ENCODE measurements at places on chromosomes 4 and X. TPM values are rescaled to one million over a fixed set of nuclear protein-coding genes. Genes with fewer than 3 reads are reported as not detected.

Gene ATP2B3
- not detected for total RNA-seq

Gene ADH1A
- not detected for total RNA-seq

GRCh38 chr4:477686-478085 lies 21.3 kb downstream of the ZNF721 start:
- DNase-seq, result no peak

DNA sequence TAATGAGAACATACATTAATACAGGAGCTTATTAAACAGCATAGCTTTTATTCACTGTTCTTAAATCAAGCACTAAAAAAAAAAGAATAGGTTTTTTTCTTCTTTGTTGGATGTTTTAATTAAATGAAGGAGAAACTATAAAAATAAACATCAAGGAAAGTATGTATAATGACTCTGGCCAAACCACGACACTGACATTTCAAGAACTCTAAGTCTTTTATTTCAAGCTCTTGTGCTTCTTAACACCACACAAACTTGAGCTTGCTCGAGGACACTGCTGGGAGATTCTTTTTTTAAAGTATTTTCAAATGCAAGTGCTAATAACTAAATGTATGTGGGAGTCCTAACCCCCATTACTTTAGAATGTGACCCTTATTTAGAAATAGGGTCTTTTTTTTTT lies 204.9 kb upstream of the PPARGC1A start:
- no peak for DNase-seq

GRCh38 chr4:180058691-180059215 lies 2184.4 kb upstream of the TENM3 start:
- DNase-seq, result no peak

GRCh38 chrX:96438803-96439202 lies 245.8 kb upstream of the DIAPH2 start:
- DNase-seq, result peak; percentile 39

Gene GIMD1
- total RNA-seq, result not detected

Gene VEGFC
- 8.7 TPM for total RNA-seq

Gene TMEM144
- 4.2 TPM for total RNA-seq

DNA sequence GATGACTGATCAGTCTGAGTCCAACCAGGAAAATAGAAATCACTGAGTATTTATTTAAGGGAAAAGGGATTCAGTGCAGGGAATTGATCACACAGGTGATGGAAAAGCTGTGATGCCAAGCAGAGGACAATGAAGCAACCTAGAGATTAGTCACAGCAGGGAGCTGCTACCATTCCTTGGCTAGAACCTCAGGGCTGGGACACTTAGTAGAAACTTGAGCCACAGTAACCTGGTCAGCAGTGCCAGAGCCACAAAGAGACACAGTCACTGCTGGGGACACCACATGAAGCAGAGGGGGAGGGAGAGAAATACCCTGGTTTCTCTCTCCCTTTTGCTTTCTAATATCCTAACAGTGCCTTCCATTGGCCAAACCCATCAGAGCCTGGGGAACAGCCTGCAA lies 38.7 kb downstream of the RTL9 start:
- peak; percentile 47 for DNase-seq

DNA sequence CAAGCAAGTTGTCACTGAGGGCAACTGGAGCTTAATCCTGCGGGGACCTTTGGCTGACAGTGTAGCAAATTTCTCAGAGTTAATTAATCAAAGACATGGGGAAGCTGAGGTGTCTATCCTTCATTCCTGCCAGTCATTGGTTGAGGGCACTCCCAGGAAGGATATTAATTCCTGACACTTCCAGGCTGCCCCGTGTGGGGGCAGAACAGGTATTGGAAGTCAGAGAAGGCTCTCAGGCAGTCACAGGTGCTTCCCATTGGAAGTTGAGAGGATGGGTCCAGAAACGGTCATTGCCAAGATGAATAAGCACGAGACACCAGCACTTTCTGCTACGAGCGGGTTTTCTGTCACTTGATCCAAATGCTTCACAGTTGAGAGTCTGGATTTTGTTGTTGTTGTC lies 29.1 kb upstream of the CD38 start:
- no peak for DNase-seq

DNA sequence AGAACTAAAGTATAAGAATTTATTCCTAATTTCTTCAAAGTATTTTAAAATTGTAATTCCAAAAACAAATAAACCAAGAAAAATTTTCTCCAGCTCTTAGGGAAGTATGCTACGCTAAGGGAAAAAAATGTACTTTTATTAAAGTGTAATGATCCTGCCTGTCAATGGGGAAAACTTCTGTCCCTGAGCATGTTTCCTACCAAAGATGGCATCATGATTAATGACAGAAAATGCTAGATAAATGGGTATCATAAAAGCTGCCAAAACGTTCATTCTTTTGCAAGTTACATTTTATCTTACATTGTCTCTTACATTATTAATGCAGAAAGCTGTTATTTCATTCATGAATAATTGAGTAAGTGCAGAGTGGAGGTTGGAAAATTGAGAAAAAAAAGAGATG lies 443.4 kb downstream of the TECRL start:
- no peak for DNase-seq

Gene CFI
- total RNA-seq, result not detected

Gene SERTM2
- total RNA-seq, result under 0.01 TPM

DNA sequence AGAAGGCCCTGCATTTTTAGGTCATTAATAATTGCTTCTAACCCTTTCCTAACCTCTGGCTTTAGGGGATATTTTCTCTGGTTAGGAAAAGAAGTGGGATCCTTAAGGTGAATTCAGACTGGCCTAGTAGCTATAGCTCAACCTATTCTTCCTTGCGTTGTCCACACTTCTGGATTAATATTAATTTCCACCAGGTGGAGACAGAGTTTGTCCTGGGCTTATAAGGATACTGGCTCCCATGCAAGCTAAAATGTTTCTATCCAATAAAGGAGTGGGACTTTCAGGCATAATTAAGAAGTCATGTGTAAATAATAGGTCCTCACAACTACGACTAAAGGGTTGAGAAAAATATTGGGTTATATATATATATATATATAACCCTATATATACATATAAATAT lies 860.0 kb upstream of the POU3F4 start:
- peak; percentile 6 for DNase-seq

DNA sequence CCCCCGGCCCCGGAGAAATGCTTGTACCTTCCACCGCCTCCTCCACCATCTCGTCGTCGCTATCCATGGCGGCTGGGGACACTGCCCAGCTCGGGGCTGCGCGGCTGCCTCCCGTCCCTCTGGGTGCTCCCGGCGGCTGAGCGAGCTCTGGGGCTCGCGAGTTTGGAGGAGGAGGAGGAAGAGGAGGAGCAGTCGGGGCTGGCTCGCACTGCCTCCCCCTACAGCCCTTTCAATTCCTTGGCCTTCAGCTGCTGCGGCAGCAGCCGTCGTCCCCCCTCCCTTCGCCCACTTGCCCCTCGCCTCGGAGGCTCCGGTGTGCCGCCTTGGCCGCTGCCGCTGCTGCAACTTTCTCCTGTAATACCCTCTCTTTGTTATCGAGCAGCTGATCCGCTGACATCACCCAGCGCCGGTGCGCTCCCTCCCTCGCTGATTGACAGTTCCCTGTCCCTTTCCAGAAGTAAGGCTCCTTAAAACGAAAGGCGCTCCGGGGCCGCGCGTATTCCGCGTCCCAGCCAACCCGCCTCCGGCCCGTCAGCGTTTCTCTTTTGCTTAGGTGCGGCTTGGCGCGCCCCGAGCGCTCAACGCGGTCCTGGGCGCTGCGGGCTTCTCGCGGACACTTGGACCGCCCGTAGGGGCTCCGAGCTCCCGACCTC lies at the start of gene SETD7:
Gene SETD7 (minus strand): TSS at position 149 of the 653 bp plus-strand sequence. CDS start 82 bp downstream, at position 67.
- peak; percentile 69 for DNase-seq

DNA sequence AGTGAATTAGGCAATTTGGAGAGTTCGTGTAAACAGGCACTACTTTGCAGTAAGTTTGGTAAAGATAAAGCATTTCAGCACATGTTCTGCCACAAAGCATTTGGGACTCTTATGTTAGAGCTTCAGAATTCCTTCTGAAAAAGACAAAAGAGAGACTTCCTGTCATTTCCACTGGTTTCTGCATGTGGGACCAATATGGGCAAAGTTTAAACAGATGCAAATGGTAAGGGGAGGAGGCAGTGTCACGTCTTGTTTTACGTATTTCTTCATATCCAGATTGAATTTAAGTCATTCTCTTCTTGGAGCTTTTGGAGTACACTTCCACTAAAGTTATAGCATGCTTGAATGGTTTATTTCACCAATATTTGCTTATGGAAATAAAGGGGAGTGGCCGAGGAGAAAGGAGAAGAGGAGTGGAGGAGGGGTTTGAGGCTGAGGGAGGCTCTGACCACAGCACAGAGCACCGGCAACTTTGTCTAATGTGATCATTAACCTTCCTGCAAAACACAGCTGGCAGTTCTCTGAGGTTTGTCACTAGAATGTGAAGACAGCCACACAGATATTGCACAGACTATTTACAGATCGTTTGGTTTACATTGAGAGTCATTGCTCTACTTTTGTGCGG lies at the start of gene APELA:
Gene APELA (plus strand): TSS at position 479 of the 625 bp plus-strand sequence. CDS start 154 bp downstream, outside the sequence.
- DNase-seq, result no peak

DNA sequence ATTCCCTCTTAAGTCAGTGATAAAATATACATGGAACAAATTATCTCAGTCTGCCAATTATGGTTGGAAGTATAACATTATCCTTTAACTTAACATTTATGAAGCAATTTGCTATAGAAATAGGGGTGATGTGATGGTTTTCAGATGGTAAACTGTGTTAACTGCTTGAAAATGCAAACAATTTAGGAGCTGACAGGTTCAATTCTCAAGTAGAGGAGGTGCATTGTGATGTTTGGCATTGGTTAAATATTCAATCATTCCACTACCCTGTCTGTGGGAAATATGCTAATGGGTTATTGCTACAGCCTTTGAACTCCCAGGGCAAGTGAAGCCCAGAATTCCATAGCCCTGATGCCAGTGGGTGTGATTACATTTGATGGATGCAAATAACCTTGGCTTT lies 243.4 kb upstream of the GK2 start:
- peak; percentile 46 for DNase-seq

DNA sequence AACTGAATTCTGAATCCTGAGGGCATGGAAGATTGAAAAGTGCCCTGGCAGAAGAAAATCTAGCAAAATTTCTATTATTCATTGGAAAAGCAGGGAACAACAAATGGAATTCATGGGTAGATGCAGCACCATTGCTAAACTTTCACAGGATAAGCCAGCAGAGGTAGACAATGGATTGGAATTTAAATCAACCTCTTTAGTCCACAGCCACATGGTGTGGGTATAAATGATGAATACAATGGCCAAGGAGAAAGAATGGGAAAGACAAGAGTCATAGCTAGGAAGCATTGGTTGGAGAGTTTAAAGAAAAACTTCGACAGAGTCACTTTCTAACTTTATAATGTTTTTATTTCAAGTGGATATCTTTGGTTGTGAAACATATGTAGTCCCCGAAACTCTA lies 332.8 kb upstream of the PUDP start:
- no peak for DNase-seq

DNA sequence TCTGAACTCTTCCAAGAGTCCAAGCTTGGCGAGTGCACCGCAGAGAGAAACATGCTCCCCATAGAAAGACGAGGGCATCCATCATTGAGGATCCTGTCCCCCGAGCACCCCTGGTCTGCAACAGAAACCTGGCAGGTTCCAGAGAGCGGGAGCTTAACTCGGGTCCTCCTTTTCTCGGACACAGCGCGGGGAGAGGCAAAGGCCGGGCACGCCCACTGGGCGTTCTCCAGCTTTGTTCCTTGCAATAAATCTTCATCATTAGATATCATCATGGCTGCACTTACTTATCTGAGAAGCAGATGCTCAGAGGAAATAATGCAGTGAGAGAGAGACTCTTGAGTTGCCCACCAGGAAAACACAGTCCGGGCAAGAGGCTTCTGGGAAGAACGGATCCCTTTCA lies 90.1 kb upstream of the PSAPL1 start:
- DNase-seq, result no peak

DNA sequence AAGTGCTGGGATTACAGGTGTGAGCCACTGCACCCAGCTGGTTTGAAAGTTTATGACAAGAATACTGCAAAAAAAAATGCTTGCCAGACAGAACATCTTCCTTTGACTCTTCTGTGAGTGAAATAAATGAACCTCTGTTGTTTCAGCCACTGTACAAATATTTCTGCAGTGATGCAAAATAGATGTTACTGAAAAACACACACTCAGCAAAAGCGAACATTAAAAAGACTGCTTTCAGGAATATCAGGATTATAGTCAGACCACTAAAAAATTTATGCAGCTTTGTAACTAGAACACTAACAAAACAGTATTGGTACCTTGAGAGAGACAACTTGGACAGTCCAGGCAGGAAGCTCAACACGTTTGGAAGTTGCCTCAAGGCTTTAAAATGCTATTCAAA lies 16.9 kb upstream of the SEPSECS start:
- DNase-seq, result no peak

GRCh38 chr4:5051278-5052203 lies at the start of gene STK32B:
Gene STK32B, plus strand, starts transcription at chr4:5051480.
- peak; percentile 50 for DNase-seq

Gene ARMCX4
- 0.79 TPM for total RNA-seq

Gene ZNF732
- total RNA-seq, result 0.77 TPM

DNA sequence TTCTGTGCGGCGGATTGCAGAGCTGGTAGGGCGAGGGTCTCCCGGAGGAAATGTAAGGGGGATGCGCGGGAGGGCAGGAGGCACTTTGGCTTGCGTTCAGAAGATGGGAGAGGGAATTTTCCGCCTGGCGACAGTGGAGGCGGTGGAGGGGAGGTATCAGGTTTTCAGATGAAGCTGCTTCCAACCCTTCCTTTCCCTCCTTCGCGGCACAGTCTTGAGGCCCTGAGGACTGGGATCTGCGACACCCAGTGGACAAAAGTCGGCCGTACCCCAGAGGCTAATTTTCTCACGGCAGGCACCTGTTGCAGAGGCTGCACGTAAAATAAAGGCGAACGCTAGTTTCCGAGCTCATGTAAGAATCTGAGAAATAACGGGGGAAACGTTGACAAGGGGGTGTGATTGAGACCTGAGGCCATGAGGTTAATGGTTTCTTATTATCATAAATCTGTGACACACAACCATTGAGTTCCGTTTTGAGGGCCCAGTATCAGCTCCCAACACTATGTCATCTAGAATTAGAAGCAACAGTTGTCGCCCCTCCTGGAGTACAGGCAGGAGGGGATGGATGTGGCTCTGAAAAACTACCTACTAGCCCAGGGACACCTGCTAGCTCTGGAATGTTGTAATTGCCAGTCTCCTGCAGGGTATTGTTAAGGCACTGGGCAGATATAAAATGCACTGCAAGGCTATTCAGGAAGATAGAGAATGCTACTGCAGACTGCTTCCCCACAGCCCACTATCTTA lies 1.1 kb downstream of the ZCCHC18 start:
- peak; percentile 38 for DNase-seq

Measured in bronchial epithelial cell (primary cell).